Smooth muscle cell of the pulmonary artery (primary cell): ENCODE measurements at places on chromosomes 5 and 9. TPM values are rescaled to one million over a fixed set of nuclear protein-coding genes. Genes with fewer than 3 reads are reported as not detected.

The AFAP1L1 gene
- 5.5 and 14.9 TPM in 2 replicates for total RNA-seq

The CER1 gene
- total RNA-seq, result not detected in 2 replicates

The TEK gene
- 3.4 and 15.5 TPM in 2 replicates for total RNA-seq

The LHX3 gene
- not detected in 2 replicates for total RNA-seq

The DCP2 gene
- total RNA-seq, result 27.4 and 30.3 TPM in 2 replicates

The IL9 gene
- not detected in 2 replicates for total RNA-seq

The FGFR4 gene
- total RNA-seq, result 0.33 and 0.65 TPM in 2 replicates

The PRR16 gene
- 7.7 and 8.5 TPM in 2 replicates for total RNA-seq

The COMMD10 gene
- total RNA-seq, result 20.2 and 21.0 TPM in 2 replicates

The PALM2AKAP2 gene
- 25.2 and 42.6 TPM in 2 replicates for total RNA-seq

The TMEM174 gene
- total RNA-seq, result not detected in 2 replicates

The LHX6 gene
- total RNA-seq, result not detected in 2 replicates

The CCDC152 gene
- total RNA-seq, result 0.26 and 3.0 TPM in 2 replicates

The NEUROG1 gene
- total RNA-seq, result not detected in 2 replicates

The FCN2 gene
- not detected in 2 replicates for total RNA-seq

The FST gene
- 175 and 189 TPM in 2 replicates for total RNA-seq

The PCDHAC1 gene
- total RNA-seq, result 0.07 and 0.26 TPM in 2 replicates

The ANKHD1 gene
- 77.4 and 79.7 TPM in 2 replicates for total RNA-seq

The ZNF474 gene
- total RNA-seq, result 0.26 and 0.66 TPM in 2 replicates

The NACC2 gene
- 38.3 and 42.6 TPM in 2 replicates for total RNA-seq

The DRD1 gene
- total RNA-seq, result 0.33 and 1.2 TPM in 2 replicates

The CDH18 gene
- total RNA-seq, result 0.33 and 5.3 TPM in 2 replicates

The TMEM252 gene
- not detected in 2 replicates for total RNA-seq

The GIN1 gene
- 5.3 and 6.5 TPM in 2 replicates for total RNA-seq

The TMEM8B gene
- total RNA-seq, result 7.0 and 8.5 TPM in 2 replicates

The SPATA31A1 gene
- total RNA-seq, result not detected in 2 replicates

The EDIL3 gene
- total RNA-seq, result 324 and 430 TPM in 2 replicates

The WWC1 gene
- total RNA-seq, result 0.99 and 5.0 TPM in 2 replicates
